ENCODE measurements at places on chromosomes 12 and 14.
A peak's percentile ranks its signal among the peaks of the same experiment; 100 is the strongest.

- no peak for DNase-seq
Measured at GRCh38 chr12:120121766-120122293, 5.3 kb upstream of the RAB35 start.

DNA sequence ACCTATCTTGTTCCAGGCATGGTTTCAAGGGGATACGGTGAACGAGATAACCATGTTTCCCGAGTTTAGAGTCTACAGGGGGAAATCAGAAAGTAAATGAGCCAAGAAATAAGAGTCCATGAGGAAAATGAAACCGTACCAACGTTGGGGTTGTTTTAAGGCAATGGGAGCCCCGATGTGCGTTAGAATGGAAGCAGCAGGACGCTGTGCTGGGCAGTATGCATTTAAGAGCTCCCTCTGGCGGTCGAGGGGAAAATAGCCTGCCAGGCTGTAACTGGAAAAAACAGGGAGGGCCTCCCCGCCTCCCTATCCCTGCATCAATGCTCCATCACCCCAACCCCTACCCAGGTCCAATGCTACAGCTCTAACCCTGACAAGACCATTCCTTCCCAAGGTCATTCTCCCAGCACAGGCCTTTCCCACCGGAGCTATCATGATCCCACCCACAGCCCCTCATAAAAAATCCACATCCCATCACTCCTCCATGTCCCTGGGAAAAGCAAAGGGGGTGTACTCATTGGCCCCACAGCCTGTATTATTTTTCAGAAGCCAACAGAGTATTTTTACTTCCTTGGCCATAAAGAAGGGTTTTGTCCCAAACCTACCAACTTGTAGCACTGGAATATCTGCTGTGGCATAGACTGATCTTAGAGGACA is 226.3 kb upstream of the NOS1 start:
- peak; percentile 42 for DNase-seq

DNA sequence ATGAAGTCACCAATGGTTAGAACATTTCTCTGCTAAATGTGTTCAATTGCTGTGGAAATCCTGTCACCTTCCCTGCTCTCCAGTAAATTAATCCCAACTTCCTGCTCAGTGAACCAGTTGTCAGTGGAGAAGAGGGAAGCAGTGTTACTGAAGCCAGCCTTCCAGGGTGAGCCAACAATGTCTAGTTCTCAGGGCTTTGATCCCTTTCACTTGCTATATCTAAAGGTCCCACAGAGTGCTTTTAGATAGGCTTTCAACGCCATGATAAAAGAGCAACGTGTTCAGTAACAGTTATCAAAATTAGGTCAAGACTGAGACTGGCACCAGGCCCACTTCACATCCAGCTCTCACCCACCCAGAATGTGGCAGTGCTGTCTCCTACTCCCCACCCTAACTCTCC is 139.7 kb downstream of the KCNH5 start:
- DNase-seq, result no peak

DNA sequence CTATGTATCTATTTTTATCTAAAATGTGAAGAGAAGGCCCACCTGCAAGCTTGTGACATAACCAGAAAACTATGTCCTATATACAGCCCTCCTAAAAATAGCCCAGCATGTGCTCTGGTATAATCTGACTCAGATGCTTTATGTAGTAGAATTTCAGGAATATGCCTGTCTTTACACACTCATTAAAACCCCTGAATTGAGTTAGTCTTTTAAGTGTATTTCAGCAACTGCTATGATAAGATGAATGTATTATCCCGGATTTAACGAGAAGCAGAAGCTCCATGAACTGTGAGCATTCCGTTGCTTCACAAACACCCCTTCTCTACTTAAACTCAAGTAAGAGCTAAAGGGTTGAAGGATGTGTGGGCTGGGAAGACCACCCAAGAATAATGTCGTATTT is 89.9 kb upstream of the PRICKLE1 start:
- no peak for DNase-seq

- no peak for DNase-seq
Measured at GRCh38 chr12:77645966-77646598, 184.6 kb upstream of the NAV3 start.

DNA sequence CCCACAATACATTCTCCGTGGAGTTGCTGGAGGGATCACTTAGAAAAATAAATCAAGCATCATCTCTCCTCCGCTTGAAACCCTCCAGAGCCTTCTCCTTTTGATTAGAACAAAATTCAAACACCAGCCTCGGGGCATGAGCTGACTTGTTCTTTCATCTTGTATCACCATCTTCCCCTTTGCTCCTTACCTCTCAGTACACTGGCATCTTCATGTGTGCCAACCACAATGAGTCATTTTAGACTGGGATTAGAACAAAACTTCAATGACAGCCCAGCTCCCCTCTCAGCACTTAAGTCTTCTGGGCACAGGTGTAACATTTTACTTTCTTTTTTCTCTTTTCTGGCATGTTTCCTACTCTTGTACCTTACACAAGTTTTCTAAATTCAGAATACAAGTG is 1159.2 kb upstream of the TMEM132C start:
- DNase-seq, result no peak

DNA sequence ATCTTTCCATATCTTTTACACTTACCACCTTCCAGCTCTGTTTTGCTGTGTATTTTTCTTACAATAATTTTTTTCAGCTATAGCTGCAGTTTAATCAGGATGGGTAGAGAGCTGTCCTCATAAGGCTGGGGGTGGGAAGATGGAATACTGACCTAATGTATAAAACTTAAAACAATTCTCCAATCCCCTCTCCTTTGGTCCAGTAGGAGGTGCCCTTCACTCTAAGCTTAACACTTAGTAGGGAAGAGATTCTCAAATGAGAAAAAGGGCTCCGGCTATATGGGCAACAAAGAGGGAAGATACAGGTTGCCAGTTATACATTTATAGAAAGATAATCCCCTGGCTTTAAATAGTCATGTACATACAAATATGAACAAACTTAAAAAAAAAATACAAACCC is 2.8 kb downstream of the ORMDL2 start:
- DNase-seq, result no peak

DNA sequence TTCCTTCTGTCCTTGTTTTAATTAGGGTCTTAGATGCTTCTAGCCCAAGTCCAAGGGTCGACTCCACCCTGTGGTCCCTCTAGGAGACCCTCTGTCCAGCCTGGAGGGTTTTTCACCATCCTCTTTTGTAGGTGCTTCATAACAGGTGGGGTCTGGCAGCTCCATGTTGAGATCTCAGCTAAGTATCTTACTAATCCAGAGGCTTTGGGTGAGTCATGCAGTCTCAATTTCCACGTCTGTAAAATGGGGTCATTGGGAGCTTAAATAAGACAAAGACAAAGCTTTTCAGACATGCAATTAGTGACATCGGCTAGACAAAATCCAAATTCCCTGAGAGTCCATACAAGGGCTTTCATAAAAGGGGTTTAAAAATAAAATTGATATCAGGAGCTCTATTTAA is 3.2 kb downstream of the HSPB8 start:
- DNase-seq, result no peak

- no peak for DNase-seq
Measured at GRCh38 chr12:65961190-65962035, 137.1 kb downstream of the HMGA2 start.

DNA sequence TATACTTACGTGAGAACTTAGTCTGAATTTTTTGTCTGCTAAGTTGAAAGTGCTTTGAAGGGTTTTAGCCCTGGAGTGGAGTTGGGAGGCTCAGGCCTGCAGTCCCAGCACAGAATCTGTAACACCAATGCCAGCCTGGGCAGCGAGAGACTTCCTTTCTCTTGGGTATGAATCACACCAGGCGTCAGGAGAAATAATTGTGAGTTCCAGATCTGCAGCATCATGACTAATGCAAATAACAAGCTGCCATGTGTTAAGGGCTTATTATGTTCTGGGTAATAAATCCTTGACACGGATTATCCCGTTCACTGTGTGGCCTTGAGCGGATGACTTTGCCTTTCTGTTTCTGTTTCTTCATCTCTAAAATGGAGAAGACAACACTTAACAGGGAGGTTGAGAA is 70.6 kb downstream of the B4GALNT3 start:
- no peak for DNase-seq

DNA sequence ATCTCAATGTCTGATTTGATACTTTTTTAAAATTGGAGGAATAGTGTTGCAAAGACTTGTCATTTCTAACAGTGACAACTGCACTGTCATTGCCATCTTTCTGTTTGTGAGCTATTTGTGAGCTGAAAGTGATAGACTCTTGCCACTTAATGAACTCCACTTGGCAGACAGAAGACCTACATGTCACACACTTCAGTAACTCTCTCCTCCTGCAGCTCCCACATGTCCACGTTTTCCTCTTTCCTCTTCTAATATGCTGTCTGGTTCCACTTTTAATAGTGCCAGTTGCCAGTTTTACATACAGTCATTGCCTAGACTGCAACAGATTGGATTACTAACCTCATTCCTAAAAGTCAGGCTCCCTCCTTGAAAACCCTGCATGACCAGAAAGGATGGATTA is 121.5 kb downstream of the CAPZA3 start:
- DNase-seq, result no peak

- DNase-seq, result no peak
Measured at GRCh38 chr12:127987199-127987901, 279.6 kb upstream of the TMEM132C start.

GRCh38 chr12:89230376-89231315 is 121.7 kb downstream of the DUSP6 start:
- DNase-seq, result no peak

GRCh38 chr14:90844321-90844720 is 28.1 kb upstream of the TTC7B start:
- DNase-seq, result no peak

DNA sequence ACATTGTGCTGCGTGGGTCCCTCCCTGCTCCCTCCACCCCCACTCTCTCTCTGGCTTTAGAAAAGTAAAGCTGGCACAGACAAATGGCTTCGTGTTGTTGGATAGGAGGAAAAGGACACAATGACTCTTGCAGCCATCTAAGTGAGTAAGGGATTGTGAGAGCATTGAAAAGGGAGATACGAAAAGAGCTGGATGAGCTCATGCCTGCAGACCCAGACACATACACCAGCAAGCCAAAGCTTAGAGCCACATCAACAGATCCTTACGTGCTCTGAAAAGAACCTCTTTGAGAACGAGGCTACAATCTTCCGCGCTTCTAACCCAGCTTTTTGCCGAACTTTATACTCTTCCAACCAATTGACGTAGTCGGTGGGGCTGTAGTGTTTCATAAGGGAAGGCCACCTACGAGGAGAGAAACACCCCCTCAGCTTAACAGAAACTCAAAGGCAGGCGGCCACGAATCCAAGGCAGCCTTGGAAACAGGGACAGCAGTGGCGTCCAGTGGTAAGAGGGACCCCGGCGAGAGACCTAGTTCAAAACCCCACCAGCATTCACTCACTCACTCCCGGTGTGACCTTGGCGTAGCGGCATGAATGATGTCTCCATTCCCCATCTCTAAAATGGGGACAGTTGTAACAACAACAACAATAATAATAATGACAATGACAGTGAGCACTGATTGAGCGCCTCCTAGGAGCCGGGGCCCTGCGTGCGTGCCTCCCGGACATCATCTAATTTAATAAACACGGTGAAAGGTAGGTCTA is 1.1 kb downstream of the FBXO21 start:
- DNase-seq, result no peak

GRCh38 chr12:120870415-120870814 is 33.7 kb downstream of the SPPL3 start:
- no peak for DNase-seq

GRCh38 chr14:89767861-89768268 is 186.7 kb downstream of the EFCAB11 start:
- DNase-seq, result peak; percentile 50

DNA sequence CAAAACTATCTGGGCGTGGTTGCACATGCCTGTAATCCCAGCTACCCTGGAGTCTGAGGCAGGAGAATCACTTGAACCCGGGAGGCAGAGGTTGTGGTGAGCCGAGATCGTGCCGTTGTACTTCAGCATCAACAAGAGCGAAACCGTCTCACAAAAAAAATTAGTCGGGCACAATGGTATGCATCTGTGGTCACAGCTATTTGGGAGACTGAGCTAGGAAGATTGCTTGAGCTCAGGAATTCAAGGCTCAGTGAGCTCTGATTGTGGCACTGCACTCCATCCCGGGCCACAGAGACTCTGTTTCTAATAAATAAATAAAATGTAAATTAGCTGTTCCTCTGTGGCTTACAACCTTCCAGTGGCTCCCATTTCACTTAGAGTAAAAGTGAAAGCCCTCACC is 28.0 kb downstream of the RCOR1 start:
- DNase-seq, result no peak

- DNase-seq, result no peak
Measured at GRCh38 chr12:20183563-20183962, 184.8 kb upstream of the PDE3A start.

DNA sequence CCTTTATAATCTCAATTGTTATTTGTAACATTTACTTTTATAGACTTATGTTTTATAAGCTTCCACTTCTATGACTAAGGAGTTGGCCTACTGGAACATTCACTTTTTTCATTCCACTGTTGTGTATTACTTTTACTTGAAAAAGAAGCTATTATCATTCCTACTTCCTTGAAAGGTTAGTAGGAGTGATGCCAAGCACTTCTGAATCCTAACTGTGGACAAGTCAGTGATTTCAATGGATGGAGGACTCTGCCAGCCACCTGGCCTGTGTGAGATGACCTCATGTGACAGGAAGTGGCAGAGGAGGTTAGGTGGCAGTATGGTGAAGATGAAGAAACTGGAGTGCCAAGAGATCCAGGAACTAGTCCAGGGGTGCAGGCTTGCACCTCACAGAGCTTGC is 46.0 kb downstream of the TECPR2 start:
- DNase-seq, result no peak

GRCh38 chr12:49978125-49978524 is 5.4 kb downstream of the AQP6 start:
- no peak for DNase-seq
